Hematopoietic multipotent progenitor cell treated with erythropoietin and hydrocortisone succinate and interleukin-3 and kit ligand, for 8 days (in vitro differentiated cells): ENCODE measurements at places on chromosomes 12 and 14.

GRCh38 chr14:76352639-76353281, 23.2 kb upstream of the ESRRB start:
- DNase-seq, result peak; percentile 34

GRCh38 chr14:94677213-94677612, 65.0 kb downstream of the SERPINA3 start:
- no peak for DNase-seq

- DNase-seq, result no peak
These were observed 378.8 kb downstream of the MED13L start for GRCh38 chr12:115898670-115899069.

DNA sequence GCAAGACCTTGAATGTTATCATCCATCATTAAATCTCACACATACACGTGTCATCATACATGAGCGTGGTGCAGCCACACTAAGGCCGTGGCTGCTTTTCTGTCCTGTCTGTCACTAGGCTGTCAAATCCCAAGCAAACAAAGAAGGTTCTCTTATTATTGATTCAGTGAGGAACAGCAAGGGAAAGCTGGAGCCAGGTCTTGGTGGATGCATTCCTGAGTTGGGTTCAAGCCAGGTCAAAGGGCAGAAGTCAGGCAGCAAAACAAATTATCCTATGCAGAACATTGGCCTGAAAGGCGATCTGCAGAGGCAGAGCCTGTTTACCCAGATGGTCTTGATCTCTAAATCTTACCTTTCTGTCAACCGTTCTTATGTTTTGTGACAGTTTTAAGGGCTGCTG, 252.3 kb downstream of the NEDD1 start:
- DNase-seq, result no peak

DNA sequence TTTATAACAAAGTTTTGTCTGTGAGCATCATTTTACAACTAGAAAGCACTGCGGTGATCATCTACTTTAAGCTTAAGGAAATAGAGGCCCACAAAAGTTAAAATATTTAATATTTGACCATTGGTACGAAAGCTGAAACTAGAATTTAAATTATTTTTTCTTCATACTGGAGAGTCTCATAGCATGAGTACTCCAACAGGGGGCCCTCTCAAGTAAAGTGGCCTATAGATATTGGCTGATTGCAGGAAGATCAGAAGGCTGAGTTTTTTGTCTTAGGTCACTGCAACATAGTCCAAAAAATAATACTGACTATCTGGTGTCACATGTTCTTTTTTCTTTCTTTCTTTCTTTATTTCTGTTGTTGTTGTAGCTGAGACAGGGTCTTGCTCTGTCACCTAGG, 75.3 kb upstream of the ZDHHC17 start:
- DNase-seq, result peak; percentile 52
